ENCODE measurements at places on chromosomes 16 and 17. TPM values are rescaled to one million over a fixed set of nuclear protein-coding genes. Genes with fewer than 3 reads are reported as not detected.

DNA sequence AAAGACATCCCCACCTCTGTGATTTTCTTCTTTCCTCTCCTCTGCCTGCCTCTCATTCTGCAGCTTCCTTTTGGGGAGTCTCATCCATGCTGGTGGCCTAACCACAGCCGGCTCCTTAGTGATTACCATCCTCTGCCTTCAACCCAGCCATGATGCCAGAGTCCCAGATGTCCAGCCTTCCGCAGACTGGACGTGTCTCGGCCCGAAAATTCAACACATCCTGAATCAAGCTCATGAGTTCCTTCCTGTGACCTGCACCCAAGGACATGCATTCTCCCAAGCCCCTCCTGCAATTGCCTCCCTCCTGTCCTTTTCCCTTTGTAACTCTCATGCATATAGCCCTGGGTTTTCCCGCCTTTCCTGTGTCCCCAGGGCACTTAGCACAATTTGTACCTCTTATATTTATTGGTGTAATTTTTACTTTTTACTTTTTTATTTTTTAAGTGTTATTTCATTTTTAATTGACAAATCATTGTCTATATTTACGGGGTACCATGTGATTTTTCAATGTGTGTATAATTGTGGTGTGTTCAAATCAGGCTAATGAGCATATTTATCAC is 1.2 kb upstream of the SLC13A5 start:
- H3K27me3 ChIP-seq = peaks cover 43% of the 10 kb centered on the region
- DNase-seq = no peak
- no peak overlapping the region for H3K27ac ChIP-seq
- H3K4me3 ChIP-seq = peak overlapping the region; percentile 73
- no peaks in the 10 kb centered on the region for H3K36me3 ChIP-seq
- H3K4me1 ChIP-seq = peaks cover 16% of the 10 kb centered on the region

GRCh38 chr17:29561554-29562517 is 5.0 kb downstream of the ABHD15 start:
- DNase-seq = no peak
- peaks cover 7% of the 10 kb centered on the region for H3K4me1 ChIP-seq
- no peak overlapping the region for H3K27ac ChIP-seq
- peaks cover 30% of the 10 kb centered on the region for H3K27me3 ChIP-seq

CCL4L2 gene
- not detected for total RNA-seq

DNA sequence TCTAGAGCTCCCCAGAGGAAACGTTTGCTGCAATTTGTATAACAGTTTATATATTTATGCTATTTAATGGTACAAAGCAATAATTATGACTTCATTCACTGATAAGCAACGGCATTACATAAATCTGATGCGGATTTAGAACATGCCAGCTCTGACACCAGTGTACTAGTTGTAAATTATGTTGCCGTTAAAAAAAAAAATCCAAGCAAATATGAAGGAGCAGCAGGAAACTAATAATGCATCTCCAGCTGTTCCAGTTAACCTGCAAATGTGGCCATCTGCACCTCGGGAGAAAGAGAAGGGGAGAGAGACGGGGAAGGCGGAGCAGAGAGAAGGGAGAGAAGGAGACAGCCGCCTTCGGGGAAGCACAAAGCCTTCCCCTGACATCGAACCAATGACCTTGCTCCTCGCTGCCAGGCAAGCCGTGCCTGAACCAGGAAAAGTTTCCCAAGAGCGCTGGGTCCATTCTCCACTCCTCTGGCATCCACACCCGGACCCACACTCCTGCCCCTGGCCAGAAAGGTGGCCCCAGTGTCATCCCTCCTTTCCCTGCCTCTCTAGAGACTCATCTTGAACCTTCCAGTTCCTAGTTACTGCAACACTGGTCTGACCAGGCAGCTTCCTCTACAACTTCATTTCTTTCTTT is 174.8 kb downstream of the C16orf78 start:
- no peaks in the 10 kb centered on the region for H3K27me3 ChIP-seq
- H3K36me3 ChIP-seq = no peaks in the 10 kb centered on the region
- H3K4me1 ChIP-seq = peaks cover 9% of the 10 kb centered on the region
- H3K4me3 ChIP-seq = no peak overlapping the region
- no peak overlapping the region for H3K27ac ChIP-seq

DNA sequence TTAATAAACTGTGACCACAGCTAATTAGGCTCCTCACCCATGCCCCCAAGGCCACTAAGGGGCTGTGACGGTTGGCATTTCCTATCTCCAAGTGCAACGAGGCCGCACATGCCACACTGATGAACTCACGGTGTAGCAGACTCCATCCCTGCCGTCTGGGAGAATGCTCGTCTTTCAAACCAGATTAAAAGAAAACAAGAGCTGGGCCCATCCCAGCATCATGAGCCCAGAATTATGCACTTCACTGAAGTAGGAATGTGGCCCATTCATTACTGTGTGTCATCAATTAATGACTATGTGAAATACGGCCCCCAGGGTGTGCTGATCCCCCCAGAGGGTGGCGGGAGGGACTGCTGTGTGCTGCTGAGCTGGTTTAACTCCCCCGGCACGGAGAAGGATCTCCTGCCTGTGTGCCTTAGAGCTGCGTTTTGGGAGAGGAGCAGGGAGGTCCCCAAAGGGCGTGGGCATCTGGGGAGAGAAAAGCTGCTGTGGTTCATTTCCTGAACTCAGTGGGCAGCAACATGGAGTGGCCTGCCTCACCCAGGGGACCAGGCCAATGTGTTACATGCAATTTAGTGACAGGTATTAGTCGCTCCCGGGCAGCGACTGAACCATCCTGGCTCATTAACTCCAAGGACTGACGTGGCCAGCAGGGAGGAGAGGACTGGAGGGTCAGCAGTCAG is 194.5 kb downstream of the FOXL1 start:
- no peaks in the 10 kb centered on the region for H3K27me3 ChIP-seq
- H3K4me1 ChIP-seq = no peaks in the 10 kb centered on the region
- H3K36me3 ChIP-seq = no peaks in the 10 kb centered on the region
- no peak overlapping the region for H3K4me3 ChIP-seq
- DNase-seq = no peak

- H3K27me3 ChIP-seq = peaks cover 41% of the 10 kb centered on the region
- peaks cover 39% of the 10 kb centered on the region for H3K4me1 ChIP-seq
- H3K36me3 ChIP-seq = no peaks in the 10 kb centered on the region
- peak within 1 kb of the TSS; percentile 64 for H3K4me3 ChIP-seq
- no peak within 1 kb of the TSS for H3K27ac ChIP-seq
- DNase-seq = peak; percentile 90
These were observed at the start of gene PNMT for GRCh38 chr17:39667945-39668924. TSS of gene PNMT (plus strand) at chr17:39668453. CDS start at chr17:39668476, 23 bp downstream.

PYY gene
- 0.56 TPM for total RNA-seq

DNA sequence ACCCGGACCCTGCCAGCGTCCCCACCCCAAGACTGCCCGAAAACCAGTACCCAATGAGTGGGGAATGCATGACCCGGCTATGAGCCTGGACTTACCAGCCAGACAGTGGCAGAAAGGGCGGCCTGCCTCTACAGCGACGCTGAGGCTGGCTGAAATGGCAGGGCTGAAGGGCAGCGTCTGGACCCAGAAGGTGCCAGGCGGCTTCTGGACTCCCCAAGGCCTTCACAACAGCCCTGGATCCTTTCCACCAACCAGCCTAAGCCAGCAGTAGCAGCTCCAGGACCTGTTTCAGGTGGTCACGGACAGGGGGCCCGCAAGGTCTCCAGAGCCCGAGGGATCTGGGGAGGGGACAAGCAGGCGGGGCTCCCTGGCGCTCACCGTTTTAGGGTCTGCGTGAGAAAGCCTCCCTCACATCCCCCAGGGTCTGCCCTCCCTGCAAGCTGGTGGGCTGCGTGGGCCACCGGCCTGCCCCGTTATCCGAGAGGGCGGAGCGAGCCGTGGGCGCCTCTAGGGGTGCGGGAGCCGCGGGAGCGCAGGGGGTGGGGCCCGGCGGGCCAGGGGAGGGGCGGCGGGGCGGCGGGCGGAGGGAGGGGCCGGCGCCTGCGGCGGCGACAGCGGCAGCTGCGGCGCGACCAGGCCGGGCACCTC is at the start of gene RIPOR1:
Gene RIPOR1 (plus strand): TSS at position 608 of the 648 bp plus-strand sequence. CDS start 9,618 bp downstream, outside the sequence.
- peak within 1 kb of the TSS; percentile 77 for H3K4me3 ChIP-seq
- peaks cover 99% of the 10 kb centered on the region for H3K27me3 ChIP-seq

GRCh38 chr16:24539850-24540601 is 660 bp downstream of the RBBP6 start:
- H3K27me3 ChIP-seq = no peaks in the 10 kb centered on the region
- H3K36me3 ChIP-seq = no peaks in the 10 kb centered on the region
- peak overlapping the region; percentile 97 for H3K27ac ChIP-seq
- H3K4me1 ChIP-seq = peaks cover 29% of the 10 kb centered on the region
- DNase-seq = peak; percentile 33

DNA sequence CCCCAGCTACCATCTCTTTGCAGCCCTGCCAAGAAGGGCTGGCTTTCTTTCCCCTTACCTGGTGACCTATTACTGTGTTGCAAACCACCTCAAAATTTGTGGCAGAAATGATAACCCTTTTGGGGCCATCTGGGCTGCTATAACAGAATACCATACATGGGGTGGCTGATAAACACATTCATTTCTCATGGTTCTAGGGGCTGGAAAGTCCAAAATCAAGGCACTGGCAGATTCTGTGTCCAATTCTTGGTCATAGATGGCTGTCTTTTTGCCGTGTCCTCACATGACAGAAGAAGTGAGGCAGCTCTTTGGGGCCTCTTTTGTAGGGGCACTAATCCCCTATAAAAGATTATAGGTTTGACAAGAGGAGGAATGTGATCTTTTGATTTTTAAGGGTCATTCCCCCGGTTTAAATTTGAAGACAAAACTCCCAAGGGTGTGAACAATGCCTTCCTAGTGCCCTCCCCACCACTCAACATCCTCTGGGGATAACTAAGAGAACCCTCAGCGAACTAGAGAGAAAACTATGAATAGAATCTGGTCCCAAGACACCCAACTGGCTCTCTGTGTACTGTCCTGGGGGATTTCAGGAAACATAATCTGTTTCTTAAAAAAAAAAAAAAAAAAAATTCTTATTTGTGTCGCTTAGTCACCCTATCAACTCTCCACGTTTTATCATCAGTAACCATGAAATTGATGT is 1.7 kb upstream of the METTL22 start:
- no peak overlapping the region for H3K27ac ChIP-seq
- H3K36me3 ChIP-seq = no peaks in the 10 kb centered on the region
- no peak for DNase-seq
- H3K27me3 ChIP-seq = no peaks in the 10 kb centered on the region
- peaks cover 7% of the 10 kb centered on the region for H3K4me1 ChIP-seq
